Upper lobe of right lung (tissue), 1 donor: ENCODE measurements at places on chromosomes 11 and 22. TPM values are rescaled to one million over a fixed set of nuclear protein-coding genes. Genes with fewer than 3 reads are reported as not detected.
A peak's percentile ranks its signal among the peaks of the same experiment; 100 is the strongest.

- no peak for DNase-seq
- H3K27me3 ChIP-seq, result no peaks in the 10 kb centered on the region
- no peaks in the 10 kb centered on the region for H3K4me1 ChIP-seq
- no peak overlapping the region for H3K27ac ChIP-seq
These were observed 17.5 kb downstream of the EMSY start for GRCh38 chr11:76462317-76462716.

The UBE2L6 gene
- 120 TPM for total RNA-seq

- no peak for DNase-seq
- H3K4me1 ChIP-seq, result no peaks in the 10 kb centered on the region
- peaks cover 4% of the 10 kb centered on the region for H3K27me3 ChIP-seq
- H3K27ac ChIP-seq, result no peak overlapping the region
These were observed 116.7 kb downstream of the MN1 start for GRCh38 chr22:27684901-27685300.

GRCh38 chr11:72720047-72720446 is 32.2 kb downstream of the ARAP1 start:
- H3K4me3 ChIP-seq, result peak overlapping the region; percentile 78
- peaks cover 68% of the 10 kb centered on the region for H3K4me1 ChIP-seq
- peak overlapping the region; percentile 91 for H3K27ac ChIP-seq
- peaks cover 24% of the 10 kb centered on the region for H3K36me3 ChIP-seq
- no peaks in the 10 kb centered on the region for H3K27me3 ChIP-seq

- peaks cover 22% of the 10 kb centered on the region for H3K36me3 ChIP-seq
- H3K27me3 ChIP-seq, result no peaks in the 10 kb centered on the region
- DNase-seq, result no peak
- no peak overlapping the region for H3K27ac ChIP-seq
- H3K4me1 ChIP-seq, result no peaks in the 10 kb centered on the region
These were observed 9.7 kb downstream of the SIAE start for GRCh38 chr11:124663861-124664260.

DNA sequence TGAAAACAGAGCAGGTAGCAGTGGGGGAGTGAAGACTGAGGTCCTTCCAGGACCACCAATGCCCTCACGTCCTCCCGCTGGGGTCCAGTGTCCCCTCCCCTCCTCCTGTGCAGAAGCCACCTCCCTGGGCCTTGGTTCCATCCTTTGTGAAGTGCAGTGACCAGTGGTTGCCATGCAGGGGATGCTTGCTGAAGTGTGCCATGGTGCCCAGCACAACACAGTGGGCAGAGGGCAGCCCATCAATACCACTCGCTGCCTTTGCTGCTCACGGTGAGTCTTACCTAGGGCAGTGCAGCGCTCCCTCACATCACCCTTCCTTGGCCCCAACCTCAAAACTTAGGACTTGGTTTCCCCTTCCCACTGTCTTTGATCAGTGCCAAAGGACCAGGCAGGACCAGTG is 12.9 kb downstream of the MYEOV start:
- DNase-seq, result peak; percentile 31
- no peak overlapping the region for H3K27ac ChIP-seq
- H3K4me1 ChIP-seq, result peaks cover 15% of the 10 kb centered on the region
- no peaks in the 10 kb centered on the region for H3K36me3 ChIP-seq
- H3K4me3 ChIP-seq, result no peak overlapping the region

GRCh38 chr22:17774206-17774925 is at the start of gene BID:
Gene BID (minus strand): TSS chr22:17774469. CDS start chr22:17750116, 24,353 bp downstream.
- H3K4me1 ChIP-seq, result peaks cover 25% of the 10 kb centered on the region
- no peaks in the 10 kb centered on the region for H3K27me3 ChIP-seq
- DNase-seq, result peak; percentile 86
- H3K27ac ChIP-seq, result peak within 1 kb of the TSS; percentile 70
- peak within 1 kb of the TSS; percentile 69 for H3K4me3 ChIP-seq

GRCh38 chr11:2444821-2445745 is at the start of gene KCNQ1:
Gene KCNQ1 (plus strand): TSS chr11:2445008. CDS start chr11:2445099, 91 bp downstream.
- H3K36me3 ChIP-seq, result no peaks in the 10 kb centered on the region
- peaks cover 29% of the 10 kb centered on the region for H3K4me1 ChIP-seq
- H3K4me3 ChIP-seq, result peak within 1 kb of the TSS; percentile 57
- peak; percentile 92 for DNase-seq

The ABCG4 gene
- total RNA-seq, result 0.14 TPM

The SLC39A13 gene
- 62.0 TPM for total RNA-seq

DNA sequence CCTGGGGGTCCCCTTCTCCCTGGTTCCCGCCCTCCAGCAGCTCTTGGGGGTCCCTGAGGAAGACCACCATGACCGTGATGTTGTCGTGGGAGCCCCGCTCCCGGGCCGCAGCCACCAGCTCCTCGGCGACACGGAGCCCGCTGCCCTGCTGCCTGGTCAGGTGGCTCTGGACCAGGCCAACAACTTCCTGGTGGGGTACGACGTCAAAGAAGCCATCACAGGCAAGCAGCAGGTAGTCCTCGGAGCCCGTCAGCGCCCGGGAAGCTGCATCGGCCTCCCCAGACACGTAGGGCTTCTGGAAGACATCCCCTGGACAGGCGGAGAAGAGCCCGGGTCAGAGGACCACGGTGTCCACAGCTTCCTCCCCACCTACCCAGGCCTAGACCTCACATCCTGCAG is 29.5 kb downstream of the PPM1F start:
- no peak overlapping the region for H3K4me3 ChIP-seq
- H3K27me3 ChIP-seq, result no peaks in the 10 kb centered on the region
- no peaks in the 10 kb centered on the region for H3K4me1 ChIP-seq
- no peak overlapping the region for H3K27ac ChIP-seq
- H3K36me3 ChIP-seq, result peaks cover 13% of the 10 kb centered on the region

The FBLN1 gene
- 272 TPM for total RNA-seq

DNA sequence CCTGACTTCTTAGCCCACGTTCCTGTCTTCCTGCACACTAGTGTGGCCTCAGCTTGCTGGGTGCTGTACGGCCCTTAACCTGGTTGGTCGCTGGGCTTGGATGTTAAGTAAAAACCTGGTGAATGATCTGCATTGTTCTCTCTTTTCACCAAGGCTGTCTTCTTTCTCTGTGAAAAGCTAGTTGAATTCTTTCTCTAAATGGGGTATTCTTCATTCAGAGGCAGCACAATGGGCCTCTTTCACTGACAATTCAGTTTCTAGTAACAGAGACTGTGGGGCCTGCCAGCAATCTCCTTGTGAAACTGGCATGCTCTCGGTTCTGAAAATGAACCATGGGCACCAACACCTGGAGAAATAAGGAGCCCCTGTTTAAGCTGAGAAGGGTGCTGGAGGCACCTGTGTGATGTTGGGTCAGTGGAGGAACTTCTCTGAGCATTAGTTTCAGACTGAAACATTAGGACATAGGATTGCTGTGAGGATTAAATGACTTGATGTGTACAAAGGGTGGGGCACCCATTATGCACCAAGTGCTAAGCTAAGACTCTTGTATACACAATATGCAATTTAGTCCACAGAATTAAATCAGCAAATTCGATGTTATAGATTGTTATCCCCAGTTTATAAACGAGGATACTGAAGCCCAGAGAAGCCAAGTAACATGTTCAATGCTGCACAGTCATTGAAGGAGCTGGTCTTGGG is 33.1 kb upstream of the ELF5 start:
- H3K36me3 ChIP-seq, result no peaks in the 10 kb centered on the region
- no peak overlapping the region for H3K27ac ChIP-seq
- no peaks in the 10 kb centered on the region for H3K27me3 ChIP-seq
- H3K4me1 ChIP-seq, result no peaks in the 10 kb centered on the region
- DNase-seq, result no peak

DNA sequence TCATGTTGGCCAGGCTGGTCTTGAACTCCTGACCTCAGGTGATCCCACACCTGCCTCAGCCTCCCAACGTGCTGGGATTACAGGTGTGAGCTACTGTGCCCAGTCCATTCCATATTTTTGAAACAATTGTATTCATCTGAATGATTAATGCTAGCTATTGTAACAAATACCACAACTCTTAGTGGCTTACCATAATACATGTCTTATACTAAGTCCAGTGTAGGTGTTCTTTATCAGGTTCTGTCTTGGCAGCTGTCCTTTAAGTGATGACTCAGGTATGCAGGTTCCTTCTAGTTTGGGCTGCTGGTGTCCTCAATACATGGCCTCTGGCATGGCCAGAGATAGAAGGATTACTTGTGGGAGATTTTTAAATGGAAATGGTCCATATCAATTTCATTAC is 39.0 kb downstream of the UVRAG start:
- peaks cover 28% of the 10 kb centered on the region for H3K4me1 ChIP-seq
- no peak overlapping the region for H3K4me3 ChIP-seq
- H3K27ac ChIP-seq, result no peak overlapping the region
- peaks cover 4% of the 10 kb centered on the region for H3K36me3 ChIP-seq

DNA sequence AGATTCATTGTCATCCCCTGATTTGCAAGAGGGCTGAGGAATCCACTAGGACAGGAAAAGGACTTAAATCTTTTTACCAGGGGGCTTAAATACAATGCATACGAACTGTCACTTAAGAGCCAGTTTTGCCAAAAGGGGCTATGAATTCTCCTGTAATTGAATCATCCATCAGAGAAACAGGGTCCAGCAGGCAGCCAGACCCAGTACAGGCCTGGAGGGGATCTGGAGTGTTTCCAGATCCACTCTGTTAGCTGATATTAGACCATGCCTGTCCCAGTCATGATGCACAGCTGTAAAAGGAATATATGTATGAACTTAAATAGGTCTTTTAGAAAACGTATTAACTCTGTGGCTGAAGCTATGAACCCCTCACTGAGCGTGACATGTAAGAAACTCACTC is 53.8 kb upstream of the PRSS23 start:
- no peaks in the 10 kb centered on the region for H3K36me3 ChIP-seq
- DNase-seq, result no peak
- H3K4me3 ChIP-seq, result no peak overlapping the region
- no peaks in the 10 kb centered on the region for H3K27me3 ChIP-seq
- peaks cover 8% of the 10 kb centered on the region for H3K4me1 ChIP-seq

The IL10RA gene
- 33.8 TPM for total RNA-seq

- DNase-seq, result no peak
- H3K4me3 ChIP-seq, result no peak overlapping the region
- H3K36me3 ChIP-seq, result no peaks in the 10 kb centered on the region
- no peak overlapping the region for H3K27ac ChIP-seq
These were observed 32.2 kb downstream of the C11orf91 start for GRCh38 chr11:33668468-33668825.

The PDGFD gene
- total RNA-seq, result 5.0 TPM

- H3K4me3 ChIP-seq, result no peak overlapping the region
- no peak overlapping the region for H3K27ac ChIP-seq
- no peaks in the 10 kb centered on the region for H3K27me3 ChIP-seq
- no peaks in the 10 kb centered on the region for H3K4me1 ChIP-seq
These were observed 13.8 kb upstream of the TUBA8 start for GRCh38 chr22:18096823-18097222.

GRCh38 chr11:1336836-1337646 is 27.6 kb upstream of the TOLLIP start:
- no peaks in the 10 kb centered on the region for H3K36me3 ChIP-seq
- peaks cover 11% of the 10 kb centered on the region for H3K4me1 ChIP-seq
- no peaks in the 10 kb centered on the region for H3K27me3 ChIP-seq
- peak overlapping the region; percentile 6 for H3K27ac ChIP-seq
- H3K4me3 ChIP-seq, result peak overlapping the region; percentile 37

The HTR3A gene
- total RNA-seq, result not detected

The SMC1B gene
- not detected for total RNA-seq

The APLNR gene
- 1.2 TPM for total RNA-seq

The NAALADL1 gene
- 10.0 TPM for total RNA-seq

GRCh38 chr22:36136988-36137387 is 23.6 kb downstream of the APOL3 start:
- H3K36me3 ChIP-seq, result peaks cover 18% of the 10 kb centered on the region
- H3K27ac ChIP-seq, result no peak overlapping the region
- no peak overlapping the region for H3K4me3 ChIP-seq
- H3K27me3 ChIP-seq, result no peaks in the 10 kb centered on the region
- H3K4me1 ChIP-seq, result peaks cover 8% of the 10 kb centered on the region

GRCh38 chr11:12079726-12080556 is 30.4 kb upstream of the MICAL2 start:
- H3K27ac ChIP-seq, result peak overlapping the region; percentile 25
- H3K36me3 ChIP-seq, result no peaks in the 10 kb centered on the region
- no peak overlapping the region for H3K4me3 ChIP-seq
- peak; percentile 70 for DNase-seq

DNA sequence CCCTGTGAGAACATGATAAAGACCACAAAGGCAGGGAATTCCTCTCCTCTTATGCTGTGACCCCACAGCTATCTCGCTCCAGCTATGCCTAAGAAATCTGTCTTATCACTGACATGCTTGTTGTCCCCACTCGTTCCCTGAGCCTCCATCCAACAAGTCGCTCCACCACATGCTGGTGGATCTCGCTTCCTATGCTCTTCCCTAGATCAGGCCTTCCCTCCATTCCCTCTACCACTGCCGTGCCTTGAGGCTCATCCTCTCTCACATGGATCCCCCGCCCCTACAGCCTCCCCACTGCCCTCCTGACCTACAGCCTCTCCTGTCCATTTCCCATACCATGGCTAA is 1.4 kb upstream of the DGAT2 start:
- no peak overlapping the region for H3K4me3 ChIP-seq
- H3K4me1 ChIP-seq, result peaks cover 12% of the 10 kb centered on the region
- no peaks in the 10 kb centered on the region for H3K27me3 ChIP-seq

The CDKN1C gene
- total RNA-seq, result 42.1 TPM

The OR2AT4 gene
- not detected for total RNA-seq

GRCh38 chr22:24594569-24595120 is 1.8 kb upstream of the LRRC75B start:
- peaks cover 13% of the 10 kb centered on the region for H3K4me1 ChIP-seq
- H3K27ac ChIP-seq, result no peak overlapping the region
- no peaks in the 10 kb centered on the region for H3K27me3 ChIP-seq
- DNase-seq, result peak; percentile 78
- H3K4me3 ChIP-seq, result no peak overlapping the region

- DNase-seq, result no peak
- no peaks in the 10 kb centered on the region for H3K36me3 ChIP-seq
- H3K27ac ChIP-seq, result no peak overlapping the region
- H3K27me3 ChIP-seq, result peaks cover 12% of the 10 kb centered on the region
These were observed 12.7 kb downstream of the BLID start for GRCh38 chr11:122103321-122103720.

- H3K4me3 ChIP-seq, result no peak overlapping the region
- peaks cover 15% of the 10 kb centered on the region for H3K4me1 ChIP-seq
- H3K36me3 ChIP-seq, result no peaks in the 10 kb centered on the region
- H3K27me3 ChIP-seq, result peaks cover 63% of the 10 kb centered on the region
- no peak overlapping the region for H3K27ac ChIP-seq
These were observed 17.6 kb upstream of the BDNF start for GRCh38 chr11:27717801-27718229.

DNA sequence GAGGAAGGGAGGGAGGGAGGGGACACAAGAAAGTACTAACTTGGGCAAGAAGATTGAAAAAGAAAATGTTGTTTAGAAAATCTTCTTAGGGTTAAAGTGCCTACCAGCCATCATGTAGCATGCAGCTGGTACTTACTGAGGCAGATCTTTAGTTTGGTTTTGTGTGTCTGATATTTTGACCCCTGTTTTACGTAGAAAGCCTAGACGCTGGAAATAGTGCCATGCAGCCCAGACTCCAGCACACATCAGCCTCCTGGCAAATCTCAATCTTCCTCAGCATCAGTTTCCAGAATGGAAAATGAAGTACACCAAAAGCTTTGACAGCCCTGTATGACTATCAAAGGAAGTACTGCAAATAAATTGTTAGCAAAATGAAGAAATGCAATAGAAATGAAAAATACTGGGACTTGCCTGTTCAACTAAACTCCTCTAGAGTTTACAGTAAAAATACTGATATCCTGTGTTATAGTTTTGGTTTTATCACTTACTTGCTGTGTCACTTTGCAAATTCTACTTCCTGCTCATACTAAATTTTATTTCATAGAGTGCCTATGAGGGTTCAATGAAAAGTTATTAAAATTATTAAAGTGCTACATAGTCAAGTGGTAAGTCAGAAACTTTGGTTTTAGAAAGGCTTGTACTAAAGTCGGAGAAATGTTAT is 7.4 kb downstream of the USP28 start:
- DNase-seq, result no peak
- H3K4me3 ChIP-seq, result no peak overlapping the region
- no peak overlapping the region for H3K27ac ChIP-seq
- peaks cover 1% of the 10 kb centered on the region for H3K4me1 ChIP-seq
- no peaks in the 10 kb centered on the region for H3K36me3 ChIP-seq
